ENCODE measurements at places on chromosomes 7 and 10.

- DNase-seq = no peak
Measured at GRCh38 chr10:33815776-33816175, 481.3 kb upstream of the NRP1 start.

DNA sequence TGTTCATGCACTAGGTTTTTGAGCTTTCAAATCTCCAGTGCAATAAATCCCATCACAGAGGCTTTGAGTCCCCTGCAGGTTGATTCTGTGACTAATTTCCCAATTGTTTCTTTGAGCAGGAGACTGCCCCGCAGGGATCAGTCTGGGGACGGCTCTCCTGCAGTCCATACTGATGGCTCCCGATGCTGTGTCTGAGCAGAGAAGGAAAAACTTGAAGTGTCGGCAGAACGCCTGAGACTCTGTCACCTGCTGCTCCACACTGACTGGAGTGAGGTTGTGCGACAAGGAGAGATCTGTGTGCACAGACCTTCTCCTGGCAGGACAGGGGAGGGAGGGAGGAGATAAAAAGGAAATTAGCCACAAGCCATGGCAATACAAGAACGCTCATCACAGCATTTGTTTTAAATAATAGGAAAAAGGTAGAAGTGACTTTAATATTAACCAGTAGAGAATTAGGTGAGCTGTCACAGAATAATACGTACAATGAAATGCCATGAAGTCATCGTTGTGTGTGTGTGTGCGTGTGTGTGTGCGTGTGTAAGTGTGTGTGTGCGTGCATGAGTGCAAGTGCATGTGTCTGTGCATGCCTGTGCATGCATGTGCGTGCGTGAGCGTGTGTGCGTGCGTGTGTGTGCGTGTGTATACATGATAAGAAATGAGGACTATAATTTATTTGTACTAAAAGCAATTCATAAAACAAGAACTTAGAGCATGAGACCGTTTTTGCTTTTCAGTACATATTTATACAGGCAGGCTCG, 38.2 kb downstream of the HTR5A start:
- no peak for DNase-seq

DNA sequence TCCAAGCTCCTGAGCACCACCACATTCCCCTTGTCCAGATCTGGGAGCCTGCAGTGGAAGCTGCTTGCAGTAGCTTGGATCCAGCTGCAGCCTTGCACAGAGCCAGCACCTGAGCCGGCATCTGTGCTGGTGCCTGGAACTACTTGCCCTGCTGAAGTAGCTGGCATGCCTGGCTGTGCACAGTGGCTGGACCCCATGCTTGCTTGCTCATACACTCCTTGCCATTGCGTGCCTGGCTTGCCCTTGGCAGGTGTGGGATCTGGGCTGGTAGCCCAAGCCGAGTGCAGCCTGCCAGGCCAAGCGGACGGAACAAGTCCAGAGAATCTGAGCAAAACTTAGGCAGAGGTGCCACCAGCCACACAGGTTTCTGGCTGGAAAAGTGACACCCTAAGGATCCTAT, 759.9 kb downstream of the IPMK start:
- DNase-seq = no peak

DNA sequence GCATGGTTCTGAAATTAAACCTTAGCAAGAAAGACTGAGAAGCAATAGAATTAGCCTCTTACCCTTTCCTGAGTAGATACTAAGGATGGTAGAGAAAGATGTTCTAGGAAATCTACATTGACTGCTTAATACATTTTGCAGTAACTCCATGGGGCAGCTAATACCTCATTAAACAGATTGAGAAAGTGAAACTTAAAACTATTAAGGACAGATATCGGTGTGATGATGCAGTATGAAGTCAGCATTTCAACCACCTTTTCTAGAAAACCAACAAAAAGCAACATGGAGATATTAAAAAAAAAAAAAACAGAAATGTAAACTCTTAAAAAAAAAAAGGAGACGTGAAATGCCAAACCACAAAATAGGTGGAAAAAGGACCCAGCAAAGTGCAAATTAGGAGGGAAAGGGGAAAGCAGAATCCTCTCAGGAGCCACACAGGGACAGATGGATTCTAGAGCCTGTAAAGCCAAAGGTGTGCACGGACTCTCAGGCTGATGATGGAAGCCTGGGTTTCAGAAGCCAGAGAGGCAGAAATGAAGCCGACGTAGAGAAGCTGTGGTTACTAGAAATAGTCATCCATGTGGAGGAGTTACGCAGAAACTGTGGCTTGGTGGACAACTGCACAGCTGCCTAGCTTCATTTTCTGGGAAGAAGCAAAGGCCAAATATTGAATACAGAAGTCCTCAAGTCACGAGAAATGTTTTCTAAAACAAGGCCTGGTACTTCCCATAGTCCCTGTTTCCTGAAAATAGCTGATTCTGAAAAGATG, 38.1 kb upstream of the GPR141 start:
- no peak for DNase-seq

DNA sequence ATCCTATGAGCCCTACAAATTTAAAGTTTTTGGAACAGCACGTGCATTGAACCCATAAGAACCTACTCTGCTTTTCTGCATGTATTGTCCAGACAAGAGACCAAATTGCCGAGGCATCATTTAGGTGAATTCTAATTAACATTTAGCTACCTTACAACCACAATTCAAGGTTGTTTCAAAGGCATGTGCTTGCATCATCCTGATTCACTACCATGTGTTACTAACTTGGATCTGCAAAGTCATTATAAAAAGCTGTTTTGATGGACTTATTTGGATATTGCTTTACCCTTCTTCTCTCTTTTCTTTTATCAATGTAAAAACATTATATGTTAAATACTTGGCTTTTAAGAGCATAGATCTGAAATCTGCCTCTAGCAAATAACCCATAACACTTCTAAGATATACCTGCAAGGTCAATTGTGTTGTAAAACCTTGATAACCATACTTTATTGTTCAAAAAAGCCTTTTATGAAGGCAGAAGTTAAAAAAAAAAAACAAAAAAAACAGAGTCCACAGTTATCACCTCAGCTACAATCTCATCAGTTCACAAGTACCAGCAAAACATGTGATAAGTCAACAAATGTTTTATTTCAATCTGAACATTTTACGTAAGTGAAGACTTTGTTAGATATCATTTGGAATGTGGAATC, 51.9 kb downstream of the CFTR start:
- no peak for DNase-seq

DNA sequence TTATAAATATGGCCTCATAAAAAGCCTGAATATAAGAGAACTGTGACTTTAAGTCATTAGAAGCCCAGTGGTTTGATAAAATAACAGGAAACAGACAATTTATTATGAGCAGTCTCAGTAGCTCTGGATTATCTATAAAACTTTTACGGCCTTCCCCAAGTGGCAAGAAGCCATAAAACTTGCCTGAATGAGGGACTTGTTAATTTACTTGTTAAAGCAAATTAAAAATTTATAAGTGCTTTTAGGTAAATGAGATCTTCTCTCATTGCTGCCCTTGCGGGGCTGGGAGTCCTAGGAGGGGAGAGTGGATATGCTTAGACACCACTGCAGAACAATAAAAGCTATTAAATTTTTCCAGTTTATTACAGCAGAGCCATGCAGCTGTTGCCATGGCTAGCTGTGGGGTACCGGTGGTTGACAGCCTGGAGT, 499.9 kb downstream of the AUTS2 start:
- DNase-seq = no peak

DNA sequence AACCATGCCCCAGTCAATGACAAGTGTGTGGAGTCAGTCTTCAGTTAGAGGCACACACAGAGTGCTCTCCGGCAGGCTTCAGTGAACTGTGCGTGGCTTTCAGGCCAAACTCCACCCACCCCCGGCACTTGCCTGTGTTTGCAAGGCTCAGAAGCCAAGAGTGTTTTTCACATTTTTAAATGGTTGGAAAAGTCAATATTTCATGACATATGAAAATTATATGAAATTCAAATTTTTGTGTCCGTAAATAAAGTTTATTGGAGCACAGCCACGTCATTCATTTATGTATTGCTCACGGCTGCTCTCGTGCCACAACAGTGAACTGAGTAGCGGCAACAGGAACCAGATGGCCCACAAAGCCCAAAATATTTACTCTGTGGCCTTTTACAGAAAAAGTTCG, 104.7 kb downstream of the SFMBT2 start:
- DNase-seq = no peak

- no peak for DNase-seq
Measured at GRCh38 chr10:11612021-11613001, 861 bp upstream of the USP6NL start.

GRCh38 chr7:101673951-101674350, 44.9 kb upstream of the MYL10 start:
- DNase-seq = no peak

- no peak for DNase-seq
Measured at GRCh38 chr10:89699581-89700064, 1.8 kb upstream of the KIF20B start.

- no peak for DNase-seq
Measured at GRCh38 chr7:93977211-93977950, 26.8 kb downstream of the BET1 start.

All from ACHN (cell line).